ENCODE measurements at places on chromosomes 6 and 20. TPM values are rescaled to one million over a fixed set of nuclear protein-coding genes. Genes with fewer than 3 reads are reported as not detected.

- DNase-seq = no peak
Measured at GRCh38 chr6:87210979-87211378, 55.6 kb downstream of the ZNF292 start.

- no peak for DNase-seq
Measured at GRCh38 chr6:136647363-136647852, 97.2 kb upstream of the MAP7 start.

DNA sequence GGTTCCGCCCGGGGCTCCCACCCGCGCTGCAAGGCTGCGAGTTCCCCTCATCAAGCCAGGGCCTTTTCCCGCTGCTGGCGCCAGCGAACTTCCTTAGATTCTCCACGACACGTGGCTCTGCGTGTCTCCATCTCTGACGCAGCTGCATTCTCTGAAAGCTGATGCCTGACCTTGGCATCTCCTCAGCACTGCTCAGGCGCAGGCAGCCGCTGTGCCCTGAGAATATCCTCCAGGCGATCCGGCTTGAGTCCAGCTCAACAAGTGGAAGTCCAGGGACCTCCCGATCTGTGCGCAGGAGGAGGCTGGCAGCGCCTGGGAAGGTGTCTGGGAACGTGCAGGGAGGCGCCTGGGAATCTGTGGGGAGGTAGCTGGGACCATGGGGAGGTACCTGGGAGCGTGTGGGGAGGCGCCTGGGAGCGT lies 171.2 kb upstream of the THBS2 start:
- peak; percentile 58 for DNase-seq

DNA sequence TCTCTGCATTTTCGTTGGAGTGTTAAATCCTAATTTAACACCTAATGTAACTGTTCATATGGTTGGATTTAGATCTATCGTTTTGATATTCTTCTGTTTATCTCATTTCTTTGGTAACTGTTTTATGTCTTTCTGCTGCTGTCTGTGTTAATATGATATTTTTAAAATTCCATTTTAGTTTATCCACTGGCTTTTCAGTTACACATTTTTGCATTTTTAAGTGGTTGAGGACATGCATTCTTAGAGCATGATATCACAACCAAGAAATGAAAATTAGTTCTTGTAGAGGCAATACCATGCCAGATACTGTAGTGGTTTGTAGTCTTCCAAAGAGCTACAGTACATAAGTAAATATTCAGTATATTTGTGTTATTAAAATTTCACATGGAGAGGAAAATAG lies 58.6 kb downstream of the LIN28B start:
- no peak for DNase-seq

DNA sequence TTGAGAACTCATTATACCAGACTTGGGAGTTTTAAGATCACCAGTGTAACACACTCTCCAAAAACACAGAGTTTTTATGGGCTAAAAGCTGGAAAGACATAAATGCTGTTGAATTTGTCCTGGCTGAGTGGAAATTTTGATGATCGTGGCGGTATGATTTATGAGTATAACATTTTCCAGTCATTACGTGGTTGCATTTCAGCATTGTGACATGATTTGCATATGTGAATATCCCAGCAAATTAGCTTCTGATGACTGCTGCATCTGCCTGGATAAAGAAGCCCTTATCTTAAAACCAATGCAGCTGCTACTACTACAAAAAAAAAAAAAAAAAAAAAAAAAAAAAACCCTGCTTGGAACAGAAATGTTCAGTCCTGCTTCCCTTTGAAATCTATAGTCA lies 850.9 kb downstream of the TFAP2A start:
- DNase-seq = no peak

Gene TNNC2
- not detected for total RNA-seq

GRCh38 chr6:45822246-45822812 lies 193.3 kb downstream of the CLIC5 start:
- DNase-seq = no peak

DNA sequence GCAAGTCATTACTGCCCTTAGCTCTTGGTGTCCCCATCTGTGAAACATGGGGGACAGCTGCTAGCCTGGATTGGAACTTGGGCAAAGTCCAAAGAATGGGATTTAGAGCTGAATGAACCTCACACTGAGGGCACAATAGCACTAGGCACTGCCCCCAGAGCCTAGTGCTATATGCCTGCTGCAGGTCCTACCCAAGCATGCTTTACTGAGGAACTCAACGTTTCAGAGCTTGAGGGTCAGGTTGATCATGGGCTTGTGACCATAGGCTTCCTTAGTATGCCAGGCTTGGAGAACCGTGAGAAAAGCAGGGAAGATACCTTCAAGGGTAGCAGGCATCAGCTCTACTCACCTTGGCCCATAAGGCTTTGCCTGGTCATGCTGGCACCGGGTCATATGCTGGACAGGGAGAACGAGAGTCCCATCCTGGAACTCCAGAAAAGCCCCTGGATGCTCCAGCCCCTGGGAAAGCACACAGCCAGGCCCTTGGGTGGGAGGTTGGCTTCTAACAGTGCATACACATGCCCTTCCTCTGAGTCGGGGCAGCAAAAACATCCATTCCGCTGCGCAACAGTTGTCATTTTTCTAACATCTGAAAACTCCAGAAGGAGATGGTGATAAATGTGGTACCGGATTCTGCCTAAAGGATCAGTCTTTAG lies 29.7 kb downstream of the EIF2S2 start:
- no peak for DNase-seq

DNA sequence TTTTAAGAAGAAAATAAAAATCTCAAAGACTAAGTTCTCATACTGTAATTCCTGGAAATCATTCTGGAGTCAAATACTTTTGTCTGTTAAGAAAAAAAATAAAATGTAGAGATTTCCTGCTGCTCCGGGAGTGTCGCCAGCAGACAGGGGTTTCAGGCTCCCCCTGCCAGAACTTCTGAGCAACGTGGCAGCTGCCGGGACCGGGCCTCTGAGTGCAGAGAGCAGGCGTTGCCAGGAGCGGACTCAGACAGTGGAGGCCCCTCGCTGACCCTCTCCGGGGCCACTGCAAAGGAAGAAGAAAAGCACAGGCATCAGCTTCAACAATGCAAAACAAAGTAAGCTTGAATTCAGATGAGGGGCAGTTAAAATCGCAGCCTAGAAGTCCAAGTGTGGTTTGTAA lies 95.5 kb downstream of the THBS2 start:
- DNase-seq = peak; percentile 82

GRCh38 chr6:100574836-100575235 lies 110.1 kb upstream of the SIM1 start:
- DNase-seq = no peak

Gene TMEM74B
- total RNA-seq = 4.0 TPM

DNA sequence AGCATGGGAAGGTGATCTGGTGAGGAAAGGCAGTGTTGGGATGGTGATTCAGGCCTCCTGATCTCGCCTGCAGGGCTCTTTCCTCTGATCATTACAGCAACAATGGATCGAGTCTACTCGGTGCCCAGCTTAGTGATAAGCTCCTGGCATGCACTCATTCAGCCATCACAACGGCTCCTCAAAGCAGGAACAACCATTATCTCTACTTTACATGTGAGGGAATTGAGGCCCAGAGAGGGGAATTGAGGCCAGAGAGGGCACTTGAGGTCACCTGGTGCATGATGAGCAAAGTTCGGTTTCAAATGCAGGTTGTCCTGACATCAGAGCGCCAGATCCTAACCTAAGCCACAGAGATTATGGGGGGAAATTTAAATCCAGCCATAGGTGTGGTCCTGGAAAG lies 42.0 kb upstream of the BPIFA2 start:
- DNase-seq = no peak

DNA sequence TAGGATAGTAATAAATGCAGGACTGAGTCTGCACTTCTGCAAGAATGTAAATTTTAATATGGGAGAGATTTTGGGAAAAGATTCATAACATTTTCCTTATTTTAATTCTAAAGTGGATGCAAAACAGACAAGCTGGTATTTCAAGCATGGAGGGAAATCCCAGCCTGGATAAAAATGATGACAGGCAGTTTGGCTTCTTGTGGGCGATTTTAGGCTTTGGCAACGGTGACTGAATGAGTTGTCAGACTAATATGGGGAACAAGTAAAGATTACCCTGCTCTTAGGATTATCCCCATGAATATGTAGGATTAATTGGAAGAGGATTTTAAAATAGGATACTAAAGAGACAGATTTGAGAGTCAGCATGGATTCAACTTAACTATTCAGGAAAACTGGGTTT lies 21.0 kb downstream of the OGFRL1 start:
- DNase-seq = no peak

- DNase-seq = no peak
Measured at GRCh38 chr6:109987196-109987595, 9.1 kb downstream of the GPR6 start.

Gene PPARD
- total RNA-seq = 20.5 TPM

DNA sequence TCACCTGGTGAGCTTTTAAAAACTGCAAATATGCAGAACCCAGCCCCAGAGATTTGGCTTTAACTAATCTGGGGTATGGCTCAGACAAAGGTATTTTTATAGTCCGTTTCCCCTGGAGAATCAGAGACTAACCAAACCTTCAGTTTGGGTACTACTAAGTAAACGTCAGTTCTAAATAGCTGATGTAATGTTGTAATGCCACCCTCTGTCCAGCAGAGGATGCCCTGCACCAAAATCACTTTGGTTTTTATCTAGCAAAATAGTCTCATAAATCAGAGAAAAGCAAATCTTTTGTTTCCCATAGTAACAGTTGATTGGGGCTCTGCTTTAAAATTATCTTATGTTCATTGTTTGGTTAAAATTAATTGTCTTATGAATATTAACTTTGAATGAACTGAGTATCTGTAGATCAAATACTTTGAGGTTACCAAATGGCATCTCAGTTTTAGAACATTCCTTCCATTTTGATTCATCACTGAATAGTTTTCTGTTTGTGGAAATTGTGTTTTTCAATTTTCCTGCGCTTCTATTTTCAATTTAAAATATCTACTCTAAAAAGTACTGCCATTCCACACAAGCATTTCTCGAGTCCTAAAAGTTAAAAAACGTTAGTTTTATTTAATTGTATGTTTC lies 278.3 kb upstream of the PLCB4 start:
- DNase-seq = peak; percentile 46

Data from right cardiac atrium (tissue), 5 donors.